ENCODE measurements at places on chromosomes 1 and 21.

DNA sequence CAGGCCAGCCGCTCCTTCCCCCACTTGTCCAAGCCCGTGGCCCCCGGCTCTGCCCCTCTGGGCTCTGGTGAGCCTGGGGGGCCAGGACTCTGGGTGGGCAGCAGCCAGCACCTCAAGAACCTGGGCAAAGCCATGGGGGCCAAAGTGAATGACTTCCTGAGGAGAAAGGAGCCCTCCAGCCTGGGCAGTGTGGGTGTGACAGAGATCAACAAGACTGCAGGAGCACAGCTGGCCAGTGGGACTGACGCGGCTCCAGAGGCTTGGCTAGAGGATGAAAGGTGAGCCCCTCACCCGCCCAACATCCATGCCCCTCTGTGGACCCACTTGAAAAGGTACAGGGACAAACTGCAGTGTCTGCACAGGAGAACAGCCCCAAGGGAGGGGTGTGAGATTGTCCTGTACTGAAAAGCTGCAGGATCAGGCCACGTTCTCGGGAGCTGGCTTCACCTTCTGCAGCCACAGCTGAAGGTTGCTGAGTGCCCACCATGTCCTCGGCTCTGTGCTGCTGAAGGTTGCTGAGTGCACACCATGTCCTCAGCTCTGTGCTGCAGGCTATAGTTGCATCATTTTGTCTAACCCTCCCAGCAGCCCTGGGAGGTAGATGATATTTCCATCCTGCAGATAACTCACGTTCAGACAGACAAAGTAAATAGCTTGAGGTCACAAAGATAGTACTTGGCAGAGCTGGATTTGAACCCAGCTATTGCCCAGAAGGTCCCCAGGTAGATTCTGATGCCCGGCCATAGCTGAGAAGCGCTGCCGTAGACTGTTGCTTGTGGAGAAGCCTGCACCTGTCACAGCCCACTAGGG lies 618 bp downstream of the C1orf226 start:
- DNase-seq, result no peak

DNA sequence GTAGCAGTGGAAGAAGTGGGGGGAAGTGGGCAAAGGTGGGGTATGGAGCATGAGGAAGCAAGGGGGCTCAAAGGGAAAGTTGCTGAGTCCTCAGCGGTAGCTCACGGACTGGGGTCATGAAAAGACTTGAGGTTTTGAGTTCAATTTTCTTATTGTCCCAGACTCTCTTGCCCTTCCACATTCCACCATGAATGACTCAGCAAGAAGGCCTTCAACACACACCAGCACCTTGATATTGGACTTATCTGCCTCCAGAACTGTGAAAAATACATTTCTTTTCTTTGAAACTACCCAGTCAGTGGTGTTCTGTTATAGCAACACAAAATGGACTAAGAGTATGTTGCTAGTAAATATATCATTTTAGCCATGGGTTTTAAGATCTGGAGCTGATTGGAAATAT lies 17.3 kb upstream of the RHBDL2 start:
- no peak for DNase-seq

GRCh38 chr1:24186711-24186992 lies 437 bp downstream of the IFNLR1 start:
- no peak for DNase-seq

GRCh38 chr1:116133696-116134475 lies 22.7 kb downstream of the MAB21L3 start:
- DNase-seq, result peak; percentile 54

DNA sequence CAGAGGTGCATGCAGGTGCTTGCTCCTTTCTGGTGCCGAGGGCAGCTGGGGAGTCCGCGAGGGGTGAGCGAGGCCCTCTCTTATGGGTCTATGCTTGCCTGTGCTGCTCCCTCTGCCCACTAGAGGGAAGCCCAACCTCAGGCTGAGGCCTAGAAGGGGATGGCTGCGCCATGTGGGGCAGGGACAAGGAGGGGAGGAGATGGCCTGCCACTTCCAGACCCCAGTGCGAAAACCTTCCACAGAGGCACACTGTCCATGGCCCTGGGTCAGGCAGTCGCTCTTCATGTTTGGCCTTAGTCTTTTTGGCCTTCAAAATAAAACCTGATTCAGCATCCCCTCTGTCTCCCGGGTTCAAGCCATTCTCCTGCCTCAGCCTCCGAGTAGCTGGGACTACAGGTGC lies 14.0 kb downstream of the RHBG start:
- peak; percentile 78 for DNase-seq

- DNase-seq, result no peak
Measured at GRCh38 chr1:46941135-46941694, at the start of gene CYP4A11. Gene CYP4A11, minus strand, starts transcription at chr1:46941476. Its CDS starts 43 bp downstream, at chr1:46941433.

GRCh38 chr1:151013518-151013917 lies 5.3 kb downstream of the PRUNE1 start:
- DNase-seq, result peak; percentile 90

- no peak for DNase-seq
Measured at GRCh38 chr1:33667386-33668282, 195.2 kb downstream of the ZSCAN20 start.

Data from OCI-M1 (cell line).